ENCODE measurements at places on chromosomes 13 and 19.

DNA sequence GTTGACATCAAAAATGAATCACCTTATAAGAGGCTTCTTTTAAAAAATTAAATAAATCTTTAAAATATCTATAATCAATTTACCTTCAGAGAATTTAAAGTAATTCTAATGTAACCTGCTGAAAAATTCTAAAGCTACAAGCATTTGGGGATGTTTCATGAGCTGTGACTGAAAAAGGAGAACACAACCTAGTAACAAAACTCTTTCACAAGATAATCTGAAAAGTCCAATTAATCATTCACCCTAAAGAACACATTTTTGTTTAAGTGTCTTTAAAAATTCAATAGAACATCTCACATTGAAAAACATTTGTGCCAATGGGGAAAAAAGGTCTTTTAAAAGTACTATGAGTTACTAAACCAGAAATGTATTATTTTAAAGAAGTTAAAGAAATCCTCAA, 22.8 kb downstream of the KLF12 start:
- no peak for DNase-seq

GRCh38 chr19:31334849-31335624, 14.2 kb downstream of the TSHZ3 start:
- DNase-seq, result no peak

DNA sequence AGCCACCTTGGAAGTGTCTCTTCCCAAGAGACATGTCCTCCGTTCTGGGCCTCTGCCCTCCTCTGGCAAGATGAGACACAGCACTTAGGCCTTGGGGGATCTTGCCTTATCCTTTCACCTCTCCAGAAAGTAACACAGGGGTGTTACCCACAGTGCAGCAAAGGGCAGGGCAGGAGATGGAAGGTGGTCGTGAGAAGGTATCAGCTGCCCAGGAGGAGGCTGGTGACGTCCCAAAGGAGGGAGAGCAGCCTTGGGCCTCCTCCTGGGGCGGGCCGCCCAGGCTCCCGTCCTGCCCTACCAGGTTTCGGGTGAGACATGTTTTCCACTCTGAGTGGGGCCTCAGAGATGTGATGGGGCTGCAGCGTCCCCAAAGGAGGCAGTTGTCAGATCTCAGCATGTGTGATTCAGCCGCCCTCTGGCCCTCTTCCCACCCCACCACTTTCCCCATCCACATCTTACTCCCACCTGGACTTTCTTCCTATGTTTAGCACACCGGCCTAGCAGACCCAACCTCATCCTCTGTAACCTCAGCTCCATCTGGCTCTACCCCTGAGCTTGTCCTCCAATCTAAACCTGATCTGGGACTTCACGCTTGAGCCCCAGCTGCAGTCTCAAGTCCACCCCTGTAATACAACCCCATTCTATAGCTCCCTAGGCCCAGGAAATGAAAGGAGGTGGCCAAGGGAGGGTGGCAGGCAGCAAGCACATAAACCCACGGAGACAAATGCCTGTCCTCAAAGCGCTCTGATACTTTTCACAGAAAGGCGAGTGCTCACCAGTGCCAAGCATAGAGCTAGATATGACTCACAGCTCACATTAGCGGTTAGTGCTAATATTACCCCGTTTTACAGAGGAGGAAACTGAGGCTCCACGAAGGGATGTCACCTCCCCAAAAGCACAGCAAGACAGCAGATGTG, 9.3 kb downstream of the POU2F2 start:
- no peak for DNase-seq

DNA sequence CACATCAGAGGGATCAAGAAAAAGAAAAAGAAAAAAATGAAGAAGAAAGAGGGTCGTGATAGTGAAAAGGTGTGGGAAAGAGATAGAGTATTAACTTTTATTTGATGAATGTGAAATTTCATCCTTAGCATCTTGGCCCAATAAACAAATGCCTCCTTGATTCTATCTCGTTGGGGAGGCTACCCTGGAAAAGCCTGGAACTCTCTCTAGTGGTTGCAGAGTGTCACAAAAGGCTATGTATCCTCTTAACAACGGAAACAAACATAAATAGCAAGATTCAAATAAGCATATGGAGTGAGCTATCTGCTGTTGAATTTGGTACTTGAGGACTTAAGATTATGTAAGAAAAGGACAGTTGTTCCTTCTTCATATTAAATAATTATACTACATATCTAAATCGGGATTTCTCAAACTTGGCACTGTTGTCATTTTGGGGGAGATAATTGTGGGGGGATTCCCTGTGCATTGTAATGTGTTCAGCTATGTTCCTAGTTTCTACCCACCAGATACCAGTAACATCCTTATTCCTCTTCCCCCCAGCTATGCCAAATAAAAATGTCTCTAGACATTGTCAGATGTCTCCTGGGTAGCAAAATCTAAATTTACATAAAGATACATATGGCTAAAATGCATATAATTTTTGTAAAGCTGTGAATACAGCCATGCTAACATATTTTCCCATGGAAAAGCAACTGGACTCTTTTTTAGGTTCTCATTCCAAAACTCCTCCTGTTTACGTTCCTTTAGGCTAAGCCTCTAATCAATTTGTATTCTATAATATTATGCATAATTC, 557.2 kb downstream of the DCT start:
- no peak for DNase-seq

- no peak for DNase-seq
Measured at GRCh38 chr19:5136073-5136855, 167.4 kb downstream of the KDM4B start.

GRCh38 chr13:42279986-42280385, 8.0 kb downstream of the AKAP11 start:
- DNase-seq, result no peak

- DNase-seq, result no peak
Measured at GRCh38 chr13:46660416-46660815, 107.4 kb downstream of the LRCH1 start.

- DNase-seq, result peak; percentile 65
Measured at GRCh38 chr19:32404933-32405430, 588 bp upstream of the DPY19L3 start.

DNA sequence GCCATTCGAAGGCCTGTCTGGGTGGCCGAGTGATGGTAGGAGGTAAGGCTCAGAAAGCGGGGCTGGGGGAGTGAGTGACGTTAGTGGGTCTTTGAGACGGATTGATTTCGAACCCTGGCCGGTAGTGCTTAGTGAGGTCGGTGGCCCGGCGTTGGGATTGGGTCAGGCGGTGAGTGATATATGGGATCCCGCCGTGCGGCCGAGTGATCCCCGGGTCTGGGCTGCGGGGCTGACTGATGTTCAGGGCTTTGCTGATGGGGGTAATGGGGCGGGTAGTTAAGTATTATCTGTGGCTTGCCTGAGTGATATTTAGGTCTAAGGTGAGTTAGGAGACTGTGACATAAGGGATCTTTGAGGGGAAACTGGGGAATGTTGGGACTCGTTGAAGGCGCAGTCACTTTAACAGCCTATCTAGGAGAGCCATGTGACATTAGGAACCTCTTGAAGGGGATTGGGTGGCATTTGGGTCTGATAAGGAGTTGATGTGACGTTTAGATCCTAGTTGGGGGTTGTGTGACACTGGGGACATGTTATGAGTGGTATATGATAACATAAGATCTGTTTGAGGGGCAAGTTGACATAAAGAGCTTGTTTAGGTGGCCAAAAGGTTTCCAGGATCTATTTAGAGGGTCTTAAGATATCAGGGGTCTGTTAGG, 543 bp downstream of the PSMC4 start:
- no peak for DNase-seq

DNA sequence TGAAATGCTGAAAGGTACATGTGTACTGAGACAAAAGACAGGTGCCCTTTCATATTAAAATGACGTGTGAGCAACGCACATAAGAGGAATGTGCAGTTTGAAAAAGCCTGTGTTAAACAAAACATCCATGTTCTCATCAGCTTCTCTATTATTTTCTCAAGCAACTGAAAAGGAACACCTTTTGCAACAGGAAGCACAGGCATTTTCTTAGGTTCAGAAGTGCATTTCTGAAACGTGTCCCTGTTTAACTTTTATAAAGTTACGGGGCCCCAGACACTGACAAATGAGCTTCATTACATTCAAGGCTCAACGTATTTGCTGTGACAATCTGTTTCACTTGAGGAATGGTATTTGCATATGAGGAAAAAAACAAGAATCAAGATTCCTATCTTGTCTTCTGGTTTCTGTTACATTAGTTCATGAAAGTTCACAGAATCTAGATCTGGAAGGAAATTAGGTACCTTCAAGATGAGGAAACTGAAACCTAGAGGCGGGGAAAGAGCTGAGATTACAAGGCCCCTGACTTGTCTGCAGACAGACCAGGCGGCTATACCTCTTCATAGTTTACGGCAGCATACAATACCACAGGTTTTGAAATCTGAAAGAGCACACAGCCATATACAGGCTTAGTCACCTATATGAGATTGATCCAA, 431.7 kb downstream of the KLF12 start:
- DNase-seq, result no peak

DNA sequence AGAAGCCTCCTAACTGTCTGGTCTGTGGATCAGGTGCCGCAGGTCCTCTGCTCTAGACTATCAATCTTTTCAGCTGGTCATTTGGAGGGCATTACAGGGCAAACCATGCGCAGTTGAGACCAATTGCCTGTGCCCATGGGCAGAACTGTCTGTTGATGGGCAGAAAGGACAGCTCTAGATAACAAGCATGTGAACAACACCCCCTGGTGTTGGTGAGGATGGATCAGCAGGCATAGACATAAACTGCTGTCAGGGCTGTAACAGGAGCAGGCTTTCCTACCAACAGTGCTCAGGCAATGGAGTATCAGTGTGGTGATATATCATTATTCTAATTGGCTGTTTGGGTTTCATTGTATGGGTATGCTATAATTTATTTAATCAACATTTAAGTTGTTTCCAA, 104.7 kb upstream of the KL start:
- no peak for DNase-seq

- DNase-seq, result no peak
Measured at GRCh38 chr13:79448413-79448812, 32.5 kb upstream of the NDFIP2 start.

GRCh38 chr13:73230716-73231115, 171.9 kb downstream of the KLF5 start:
- DNase-seq, result no peak

GRCh38 chr13:50580684-50581305, 262.7 kb downstream of the DLEU7 start:
- DNase-seq, result no peak

GRCh38 chr13:74966275-74966674, 515.7 kb downstream of the TBC1D4 start:
- DNase-seq, result no peak

GRCh38 chr13:22536851-22537250, 643.9 kb upstream of the SGCG start:
- DNase-seq, result no peak

GRCh38 chr19:1304197-1304924, 18.7 kb downstream of the EFNA2 start:
- DNase-seq, result no peak

GRCh38 chr13:73835138-73835721, 299.0 kb downstream of the KLF12 start:
- peak; percentile 8 for DNase-seq

DNA sequence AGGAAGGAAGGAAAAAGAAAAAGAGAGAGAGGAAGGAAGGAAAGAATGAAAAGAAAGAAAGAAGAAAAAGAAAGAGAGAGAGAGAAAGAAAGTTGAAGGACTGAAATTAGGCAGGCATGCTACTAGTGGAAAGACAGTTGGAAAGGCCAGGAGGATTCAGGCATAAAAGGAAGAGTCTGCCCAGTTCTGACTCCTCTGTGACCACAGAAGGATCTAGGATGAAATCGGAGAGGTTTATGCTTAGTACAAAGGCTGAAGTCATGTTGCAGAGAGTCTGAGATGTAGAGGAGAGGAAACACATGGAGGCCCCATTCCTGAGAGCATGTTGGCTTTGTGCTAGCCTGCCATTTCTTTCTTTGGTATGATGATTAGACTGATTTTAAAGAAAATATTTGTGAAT, 246.5 kb upstream of the ARGLU1 start:
- DNase-seq, result no peak

DNA sequence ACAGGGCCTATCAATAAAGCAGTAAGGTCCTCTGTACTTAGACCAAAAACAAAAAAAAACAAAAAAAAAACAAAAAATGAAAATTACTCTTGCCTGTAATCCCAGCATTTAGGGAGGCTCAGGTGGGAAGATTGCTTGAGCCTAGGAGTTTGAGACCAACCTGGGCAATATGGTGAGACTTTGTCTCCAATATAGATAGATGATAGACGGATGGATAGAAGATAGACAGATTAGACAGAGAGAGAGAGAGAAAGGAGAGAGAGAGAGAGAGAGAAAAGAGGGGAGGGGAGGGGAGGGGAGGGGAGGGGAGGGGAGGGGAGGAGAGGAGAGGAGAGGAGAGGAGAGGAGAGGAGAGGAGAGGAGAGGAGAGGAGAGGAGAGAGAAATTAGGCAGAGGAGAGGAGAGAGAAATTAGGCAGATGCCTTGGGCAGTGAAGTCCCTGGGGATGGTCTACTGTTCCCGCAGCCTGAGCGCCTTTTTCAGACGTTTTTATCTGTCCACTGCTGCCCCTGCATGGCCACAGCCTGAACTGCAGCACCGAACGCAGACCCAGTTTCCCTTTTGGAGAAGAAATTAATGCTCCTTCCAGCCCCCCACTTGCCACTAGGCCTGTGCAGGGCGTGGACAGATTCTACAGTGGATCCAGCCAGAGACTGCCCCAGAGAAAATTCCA, 9.8 kb upstream of the ZNF627 start:
- peak; percentile 50 for DNase-seq

GRCh38 chr19:53158119-53158656, 665 bp downstream of the ZNF347 start:
- DNase-seq, result no peak

DNA sequence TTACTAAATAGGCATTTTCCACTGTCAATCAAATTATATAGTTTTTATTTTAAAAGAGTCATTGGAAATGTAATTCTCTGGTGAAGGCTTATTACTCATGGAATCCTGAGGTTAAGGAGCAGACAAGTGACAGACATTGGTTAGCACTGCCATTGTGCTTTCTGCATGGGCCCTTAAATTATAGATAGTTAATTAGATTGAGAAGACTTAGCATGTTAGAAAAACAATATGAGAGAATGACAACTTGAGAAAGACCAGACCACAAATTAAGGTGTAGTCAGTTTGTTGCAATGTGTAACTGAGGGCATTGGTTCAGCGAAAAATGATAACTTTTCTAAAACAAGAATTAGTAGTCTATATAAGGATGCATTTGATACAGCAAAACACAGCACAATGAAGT, 195.5 kb downstream of the SLITRK6 start:
- no peak for DNase-seq

DNA sequence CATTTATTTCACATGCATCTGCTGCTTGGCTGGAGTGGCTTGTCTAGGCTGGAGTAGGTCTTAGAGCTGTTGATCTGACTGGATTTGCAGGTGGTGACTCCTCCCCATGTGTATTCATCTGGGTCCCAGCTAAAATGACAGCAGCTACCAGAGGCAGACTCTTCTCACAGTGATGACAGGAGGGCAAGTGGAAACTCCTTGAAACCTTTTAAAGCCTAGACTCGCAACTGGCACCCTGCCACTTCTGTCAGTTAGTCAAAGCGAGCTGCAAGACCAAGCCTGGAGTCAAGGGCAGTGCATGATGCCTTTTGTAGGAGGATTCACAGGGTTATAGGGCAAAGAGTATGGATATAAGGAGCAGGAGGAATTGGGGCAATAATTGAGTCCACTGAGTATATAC, 65.2 kb downstream of the TEX26 start:
- DNase-seq, result no peak
